ENCODE measurements at places on chromosomes 16 and 17.

GRCh38 chr17:73834684-73835343 is 190.6 kb upstream of the SDK2 start:
- DNase-seq = no peak

DNA sequence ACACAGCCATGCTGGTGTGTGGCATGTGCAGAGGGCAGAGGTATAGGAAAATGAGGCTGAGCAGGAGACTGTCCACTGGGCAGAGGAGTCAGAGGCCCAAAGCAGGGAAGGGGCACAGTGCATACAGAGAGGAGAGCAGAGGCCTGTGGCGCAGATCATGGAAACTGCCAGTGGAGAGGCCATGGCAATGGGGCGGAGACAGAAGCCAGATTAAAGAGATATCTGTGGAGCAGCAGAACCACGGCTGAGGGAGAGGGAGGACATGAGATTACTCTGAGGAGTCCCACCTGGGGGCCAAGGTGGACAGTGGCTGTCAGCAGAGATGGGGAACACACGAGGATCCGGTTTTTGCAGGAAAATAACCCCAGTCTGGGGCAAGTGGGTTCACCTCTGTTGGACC is 43.3 kb downstream of the RANBP10 start:
- no peak for DNase-seq

GRCh38 chr16:64077242-64077641 is 1044.6 kb downstream of the CDH11 start:
- DNase-seq = no peak

- DNase-seq = no peak
These were observed 8.9 kb downstream of the ZNF597 start for GRCh38 chr16:3434373-3434772.

GRCh38 chr17:44502598-44503146 is 534 bp downstream of the GPATCH8 start:
- no peak for DNase-seq

- no peak for DNase-seq
These were observed 4.6 kb downstream of the ZNF319 start for GRCh38 chr16:57995721-57996405.

- DNase-seq = peak; percentile 18
These were observed 19.7 kb downstream of the TMEM11 start for GRCh38 chr17:21194226-21194625.

GRCh38 chr16:85975451-85975981 is 76.6 kb downstream of the IRF8 start:
- DNase-seq = no peak

- peak; percentile 7 for DNase-seq
These were observed 127.3 kb upstream of the MON1B start for GRCh38 chr16:77063676-77064016.

DNA sequence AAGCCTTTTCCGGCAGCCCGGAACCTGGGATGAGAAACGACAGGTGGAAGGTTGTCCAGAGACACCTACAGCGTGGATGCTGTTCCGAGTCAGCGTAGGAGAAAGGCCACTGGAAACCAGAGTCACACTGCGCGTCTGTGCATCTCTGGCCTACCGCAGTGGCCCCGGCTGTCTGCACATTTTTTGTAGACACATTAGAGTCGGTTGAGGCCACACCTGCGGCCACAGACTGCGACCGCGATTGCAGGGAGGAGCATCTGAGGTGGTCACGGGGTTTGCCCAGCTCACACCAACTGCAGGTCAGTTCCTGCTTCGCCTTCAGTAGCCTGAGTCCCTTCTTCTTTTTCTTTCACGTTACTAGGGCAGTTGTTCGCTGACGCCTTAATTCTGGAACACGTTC is 52.4 kb downstream of the WDR45B start:
- no peak for DNase-seq

DNA sequence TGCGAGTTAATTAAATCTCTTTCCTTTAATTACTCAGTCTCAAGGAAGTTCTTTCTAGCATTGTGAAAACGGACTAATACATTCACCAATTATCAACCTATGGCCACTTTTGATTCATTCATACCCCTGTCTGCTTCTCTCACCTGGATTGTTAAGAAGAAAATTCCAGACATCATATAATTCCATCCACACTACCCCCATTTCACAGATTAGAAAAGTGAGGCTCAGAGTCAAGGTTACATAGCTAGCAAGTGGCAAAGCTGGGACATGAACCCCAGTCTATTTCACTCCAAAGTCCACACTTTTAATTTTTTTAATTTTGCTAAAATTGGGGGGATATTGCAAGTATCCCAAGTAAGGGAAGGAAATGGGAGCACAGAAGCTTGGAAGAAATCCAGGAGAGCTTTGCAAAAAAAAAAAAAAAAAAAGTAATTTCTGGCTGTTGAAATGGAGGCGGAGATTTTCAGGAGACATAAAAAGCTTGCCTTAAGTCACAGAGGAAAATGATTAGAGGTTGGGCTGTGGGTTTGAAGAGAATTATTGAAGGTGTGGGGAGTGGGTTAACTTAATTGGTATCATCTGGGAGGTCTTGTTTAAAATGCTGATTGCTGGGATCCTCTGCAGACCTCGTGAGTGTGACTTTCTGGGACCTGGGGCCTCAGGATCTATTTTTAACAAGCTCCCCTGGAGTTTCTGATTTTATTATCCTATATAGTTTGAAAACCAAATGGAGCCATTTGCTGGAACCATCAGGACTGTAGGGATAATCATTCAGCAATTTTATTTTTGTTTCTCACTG is 42.3 kb upstream of the ZKSCAN2 start:
- DNase-seq = no peak

GRCh38 chr17:8975091-8975725 is 9.7 kb upstream of the PIK3R5 start:
- DNase-seq = no peak

DNA sequence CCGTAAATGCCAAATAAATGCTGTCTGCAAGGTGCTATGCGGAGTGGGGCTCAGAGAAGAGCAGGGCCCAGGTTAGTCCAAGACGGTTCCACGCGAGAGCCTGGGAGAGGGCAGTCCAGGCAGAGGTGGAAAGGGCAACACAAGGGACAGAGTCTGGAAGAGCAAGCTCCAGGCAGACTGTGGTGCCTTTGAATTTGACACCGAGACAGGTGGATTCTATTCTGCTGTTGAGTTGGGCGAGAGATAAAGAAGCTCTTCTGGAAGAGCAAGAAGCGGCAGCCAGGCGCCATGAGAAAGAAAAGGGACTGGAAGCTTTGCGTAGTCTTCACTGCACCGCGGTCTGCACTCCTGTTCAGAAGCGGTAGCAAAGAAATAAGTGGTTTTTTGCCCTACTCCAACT is 55.6 kb downstream of the CYTH1 start:
- DNase-seq = no peak

GRCh38 chr17:77303620-77304019 is 162.9 kb downstream of the SEC14L1 start:
- DNase-seq = no peak

GRCh38 chr16:77374384-77374783 is 60.5 kb downstream of the ADAMTS18 start:
- DNase-seq = no peak

- no peak for DNase-seq
These were observed 21.4 kb upstream of the SLC38A8 start for GRCh38 chr16:84063980-84064379.

DNA sequence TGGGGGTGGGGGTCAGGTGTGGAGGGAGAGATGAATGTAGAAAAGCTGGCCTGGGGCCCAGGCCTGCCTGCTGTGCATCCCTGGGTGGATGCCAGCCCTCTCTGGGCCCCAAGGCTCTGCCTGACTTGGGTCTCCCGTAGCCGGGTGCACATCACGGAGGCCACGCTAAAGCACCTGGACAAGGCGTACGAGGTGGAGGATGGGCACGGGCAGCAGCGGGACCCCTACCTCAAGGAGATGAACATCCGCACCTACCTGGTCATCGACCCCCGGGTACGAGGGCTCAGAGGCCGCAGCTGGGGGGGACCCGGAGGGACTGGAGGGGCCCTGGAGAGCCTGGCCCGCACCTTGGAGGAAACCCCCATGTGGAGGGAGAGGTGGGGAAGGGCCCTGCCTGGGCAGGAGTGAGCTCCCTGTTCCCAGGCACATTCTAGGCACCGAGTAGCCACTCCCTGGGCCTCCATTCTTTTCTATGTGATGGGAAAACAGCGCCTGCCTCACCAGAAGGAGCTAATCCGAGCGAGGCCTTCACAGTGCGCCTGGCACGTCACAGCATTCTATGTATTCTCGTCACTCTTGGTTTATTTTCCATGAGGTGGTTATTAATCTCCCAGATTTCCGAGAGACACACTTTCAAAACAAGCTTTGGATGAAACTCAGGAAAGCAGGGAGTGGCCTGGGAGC is 34.7 kb downstream of the ADCY7 start:
- DNase-seq = no peak

GRCh38 chr16:11966173-11966572 is 1.2 kb downstream of the TNFRSF17 start:
- no peak for DNase-seq

- DNase-seq = peak; percentile 68
These were observed 69.3 kb upstream of the TOB1 start for GRCh38 chr17:50935221-50935995.

DNA sequence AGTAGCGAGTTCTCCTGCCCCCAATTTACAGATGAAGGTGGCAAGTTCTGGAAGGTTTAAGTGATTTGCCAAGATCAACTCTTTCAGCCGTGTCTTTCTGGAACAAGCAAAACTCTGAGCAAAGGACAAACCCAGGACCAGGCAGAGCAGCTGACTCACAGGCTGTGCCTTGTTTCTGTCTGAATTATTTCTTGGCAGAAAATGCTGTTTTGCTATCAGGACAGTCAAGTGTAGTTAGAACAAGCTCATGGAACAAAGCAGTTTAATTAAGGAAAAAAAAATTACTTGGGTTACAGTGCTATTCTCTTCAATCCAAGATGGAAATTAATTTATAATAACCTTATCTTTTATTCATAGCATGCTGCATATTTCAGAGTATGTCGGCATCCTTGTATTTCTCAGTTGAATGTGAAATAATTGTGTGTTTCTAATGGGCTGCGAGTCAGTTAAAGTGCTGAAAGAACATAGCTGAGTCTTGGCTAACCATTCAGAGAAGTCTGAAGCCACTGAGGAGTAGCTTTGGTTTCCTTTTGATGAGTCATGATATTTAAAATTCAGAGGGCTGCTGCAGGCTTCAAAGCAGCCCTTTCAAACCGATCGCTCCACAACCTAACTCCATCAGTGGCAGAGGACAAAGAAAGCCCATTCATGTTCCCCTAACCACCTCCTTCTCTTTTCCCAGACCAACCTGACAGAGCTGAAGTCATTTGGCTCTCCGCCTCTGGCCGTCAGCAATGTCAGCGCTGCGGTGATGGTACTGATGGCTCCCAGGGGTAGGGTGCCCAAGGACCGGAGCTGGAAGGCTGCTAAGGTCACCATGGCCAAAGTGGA is 143.7 kb downstream of the ZNF18 start:
- DNase-seq = no peak

- DNase-seq = peak; percentile 20
These were observed 705 bp downstream of the FOXK2 start for GRCh38 chr17:82519971-82520903.

DNA sequence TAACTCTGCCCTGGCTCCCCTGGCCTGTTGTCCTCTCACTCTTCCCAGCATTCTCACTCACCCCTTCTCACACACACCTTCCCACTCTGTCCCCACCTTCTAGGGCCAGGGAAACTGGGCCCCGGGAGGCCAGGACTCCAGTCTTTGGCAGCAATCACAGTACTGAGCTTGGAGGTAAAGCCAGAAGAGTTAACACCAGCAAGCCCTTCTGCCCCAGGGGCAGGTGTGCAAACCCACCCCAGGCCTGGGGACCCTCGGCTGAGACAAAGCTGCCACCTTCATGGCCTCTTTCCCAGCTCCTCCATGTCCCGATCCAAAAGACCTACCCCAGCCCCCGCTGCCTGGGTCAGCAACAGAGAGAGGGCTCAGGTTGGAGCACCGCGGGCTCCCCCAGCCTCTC is 36.9 kb upstream of the MLKL start:
- DNase-seq = no peak

Measured in heart right ventricle (tissue), 16 donors.